ENCODE measurements at places on chromosomes 6 and 20.

GRCh38 chr6:105057160-105057559, 100.3 kb downstream of the LIN28B start:
- DNase-seq, result no peak

DNA sequence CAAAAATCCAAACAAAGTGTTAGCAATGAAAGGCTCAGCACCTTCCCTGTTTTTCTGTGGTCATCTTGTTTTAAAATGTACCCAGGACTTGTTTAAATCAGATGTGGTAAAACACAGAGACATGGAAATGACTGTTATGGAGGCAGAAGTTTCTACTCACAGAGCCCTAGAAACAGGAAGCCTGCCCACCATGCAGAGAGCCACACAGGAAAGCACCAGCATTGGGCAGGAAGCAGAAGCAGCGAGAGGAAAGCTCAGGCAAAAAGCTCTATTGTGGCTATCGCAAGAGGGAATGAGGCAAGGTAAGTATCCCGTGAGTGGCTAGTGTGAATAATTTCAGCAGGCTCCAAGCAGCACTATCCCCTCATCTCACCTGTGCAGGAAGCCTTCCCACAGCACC, 42.8 kb downstream of the GPR6 start:
- DNase-seq, result peak; percentile 68

- DNase-seq, result peak; percentile 85
Observed at GRCh38 chr6:25223490-25223991, 55.6 kb upstream of the CARMIL1 start.

GRCh38 chr6:151719070-151719469, 88.4 kb upstream of the ESR1 start:
- DNase-seq, result no peak

GRCh38 chr6:117272032-117272866, 6.9 kb downstream of the VGLL2 start:
- no peak for DNase-seq

- no peak for DNase-seq
Observed at GRCh38 chr20:23180451-23180921, 94.4 kb upstream of the CD93 start.

GRCh38 chr6:154440022-154440421, 70.5 kb downstream of the CNKSR3 start:
- no peak for DNase-seq

DNA sequence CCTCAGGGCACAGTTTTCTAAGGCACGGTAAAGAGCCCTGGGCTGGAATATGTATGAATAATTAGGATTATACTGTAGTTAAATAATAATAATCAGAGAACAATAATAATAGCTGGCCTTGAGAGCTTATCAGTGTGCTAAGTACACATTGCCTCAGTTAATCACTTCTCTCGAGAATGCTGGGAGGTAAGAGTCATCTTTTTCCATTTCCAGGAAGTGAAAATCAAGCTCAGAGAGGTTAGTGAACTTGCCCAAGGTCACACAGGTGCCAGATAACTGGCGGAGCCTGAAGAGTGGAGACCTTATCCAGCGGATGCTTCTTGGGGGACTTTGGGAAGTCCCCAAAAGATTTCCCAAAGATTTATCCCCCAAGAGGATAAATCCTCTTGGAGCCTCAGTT, 19.4 kb upstream of the CBFA2T2 start:
- DNase-seq, result no peak

DNA sequence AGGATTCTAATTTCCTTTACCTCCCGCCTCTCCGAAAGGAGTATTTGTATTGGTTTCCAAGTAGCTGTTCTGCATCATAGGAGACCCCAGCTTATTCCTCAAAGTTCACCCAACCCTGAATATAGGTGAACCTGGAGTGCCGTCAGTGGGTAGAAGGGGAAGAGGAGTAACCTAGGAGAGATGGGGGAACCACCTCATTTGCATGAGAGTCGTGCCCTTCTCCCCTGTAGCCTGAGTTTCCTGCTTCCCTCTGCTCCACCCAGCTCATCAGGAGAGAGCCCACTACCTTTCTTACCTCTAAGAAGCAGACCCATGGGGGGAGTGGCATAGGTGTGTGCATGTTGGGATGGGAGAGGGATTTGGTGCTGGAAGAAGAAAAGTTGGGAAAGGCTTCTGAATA, 17.3 kb upstream of the WFDC2 start:
- DNase-seq, result peak; percentile 19

DNA sequence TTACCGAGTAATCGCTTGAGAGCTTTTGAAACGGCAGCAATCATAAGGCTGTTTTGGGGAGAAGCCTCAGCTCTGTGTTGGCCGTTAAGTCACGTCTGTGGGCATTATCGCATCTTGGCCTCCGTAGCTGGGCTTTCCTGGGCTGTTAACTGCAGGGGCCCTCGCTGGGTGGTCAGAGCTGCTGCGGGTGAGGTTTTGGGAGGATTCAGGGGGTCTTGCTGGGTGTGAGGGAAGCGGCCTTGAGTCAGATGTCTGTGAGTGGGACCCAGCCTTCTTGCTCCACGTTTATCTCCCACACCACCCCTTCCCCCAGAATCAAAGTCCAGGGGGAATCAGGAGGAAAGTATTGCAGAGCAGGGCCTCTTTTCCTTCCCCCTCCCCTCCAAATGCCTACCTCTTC, 3.2 kb upstream of the APCDD1L start:
- DNase-seq, result no peak

DNA sequence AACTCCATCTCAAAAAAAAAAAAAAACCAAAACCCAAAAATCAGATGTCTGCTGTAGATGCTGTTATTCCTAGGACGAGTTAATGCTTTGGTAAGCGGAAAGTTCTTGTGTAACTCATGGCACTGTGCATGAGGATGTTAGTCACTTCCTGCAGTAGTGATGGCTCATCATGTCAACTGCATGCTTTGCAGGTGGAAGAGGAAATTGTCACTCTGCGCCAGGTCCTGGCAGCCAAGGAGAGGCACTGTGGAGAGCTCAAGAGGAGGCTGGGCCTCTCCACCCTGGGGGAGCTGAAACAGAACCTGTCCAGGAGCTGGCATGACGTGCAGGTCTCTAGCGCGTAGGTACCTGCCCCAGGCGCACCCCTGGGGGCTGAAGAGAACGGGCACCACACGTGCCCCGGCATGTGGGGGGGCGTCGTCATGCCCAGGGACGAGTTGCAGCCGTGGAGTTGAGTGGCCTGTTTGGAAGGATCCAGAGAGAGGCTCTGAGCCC, 8.5 kb downstream of the TPD52L2 start:
- DNase-seq, result peak; percentile 90

DNA sequence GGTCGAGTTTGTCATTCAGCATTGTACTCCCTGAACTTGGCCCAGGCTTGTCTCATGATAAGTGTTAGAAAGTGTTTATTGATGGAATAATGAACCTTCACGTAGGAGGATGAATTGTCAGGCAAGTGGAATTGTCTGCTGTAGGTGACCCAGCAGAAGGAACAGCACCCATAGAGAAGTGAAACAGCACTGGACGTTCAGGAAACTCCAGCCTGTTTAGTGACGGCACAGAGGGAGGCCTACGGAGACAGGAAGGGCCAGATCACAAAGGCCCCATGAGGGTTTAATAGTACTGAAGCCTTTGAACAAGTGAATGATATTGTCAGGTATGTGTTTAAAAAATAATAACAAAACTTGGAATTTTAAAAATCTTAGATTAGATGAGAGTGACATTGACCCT, 2.9 kb downstream of the STX11 start:
- peak; percentile 81 for DNase-seq

- DNase-seq, result no peak
Observed at GRCh38 chr6:18327626-18328025, 59.5 kb upstream of the RNF144B start.

- no peak for DNase-seq
Observed at GRCh38 chr6:2632368-2632767, 118.4 kb downstream of the MYLK4 start.

GRCh38 chr6:150683320-150683719, 83.6 kb downstream of the PLEKHG1 start:
- peak; percentile 30 for DNase-seq

GRCh38 chr6:151352410-151353396, 38.7 kb downstream of the ZBTB2 start:
- DNase-seq, result no peak

- DNase-seq, result no peak
Observed at GRCh38 chr6:45688180-45688579, 310.4 kb upstream of the SUPT3H start.

GRCh38 chr6:19755181-19755580, 82.0 kb upstream of the ID4 start:
- no peak for DNase-seq

GRCh38 chr6:69816026-69816425, 19.2 kb upstream of the LMBRD1 start:
- no peak for DNase-seq

GRCh38 chr20:41142245-41142644, 4.9 kb downstream of the PLCG1 start:
- DNase-seq, result no peak

GRCh38 chr6:32416036-32416435, 9.1 kb upstream of the BTNL2 start:
- DNase-seq, result no peak
